ENCODE measurements at places on chromosomes 1 and 21.

GRCh38 chr21:21921410-21922232 is 923.4 kb downstream of the NCAM2 start:
- peak; percentile 27 for DNase-seq

DNA sequence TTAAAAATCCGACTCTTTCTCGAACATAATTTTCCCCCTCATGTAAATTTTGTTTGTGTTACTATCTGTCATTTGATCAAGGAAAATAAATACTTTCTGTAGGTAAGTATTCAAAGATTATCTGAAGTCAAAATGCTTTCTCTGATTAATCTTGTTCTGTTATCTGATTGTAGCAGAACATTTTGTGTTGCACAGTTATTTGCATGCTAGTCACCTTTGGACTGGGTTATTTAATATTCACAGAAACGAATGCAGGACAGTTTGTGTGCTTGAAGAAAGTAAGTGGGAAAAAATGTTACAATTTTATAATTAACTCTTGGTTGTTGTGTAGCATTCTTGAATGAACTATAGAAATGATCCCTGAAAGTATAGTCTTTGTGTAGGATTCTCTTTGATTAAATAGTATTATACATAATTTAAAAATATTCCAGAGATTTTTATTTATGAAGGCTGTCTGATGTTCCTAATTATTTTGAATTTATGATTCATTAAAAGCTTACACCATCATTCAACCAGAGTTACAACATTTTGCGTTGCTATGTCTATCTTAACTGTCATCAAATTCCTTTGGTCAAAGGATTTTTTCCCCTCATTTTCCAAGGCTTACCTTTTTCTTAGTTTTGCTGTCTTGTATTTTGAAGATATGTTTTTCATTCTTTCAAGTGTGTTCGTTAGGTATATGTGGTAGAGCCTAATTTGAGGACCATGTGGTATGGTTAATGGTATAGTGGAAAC is 176.6 kb downstream of the GIPC2 start:
- DNase-seq: no peak

DNA sequence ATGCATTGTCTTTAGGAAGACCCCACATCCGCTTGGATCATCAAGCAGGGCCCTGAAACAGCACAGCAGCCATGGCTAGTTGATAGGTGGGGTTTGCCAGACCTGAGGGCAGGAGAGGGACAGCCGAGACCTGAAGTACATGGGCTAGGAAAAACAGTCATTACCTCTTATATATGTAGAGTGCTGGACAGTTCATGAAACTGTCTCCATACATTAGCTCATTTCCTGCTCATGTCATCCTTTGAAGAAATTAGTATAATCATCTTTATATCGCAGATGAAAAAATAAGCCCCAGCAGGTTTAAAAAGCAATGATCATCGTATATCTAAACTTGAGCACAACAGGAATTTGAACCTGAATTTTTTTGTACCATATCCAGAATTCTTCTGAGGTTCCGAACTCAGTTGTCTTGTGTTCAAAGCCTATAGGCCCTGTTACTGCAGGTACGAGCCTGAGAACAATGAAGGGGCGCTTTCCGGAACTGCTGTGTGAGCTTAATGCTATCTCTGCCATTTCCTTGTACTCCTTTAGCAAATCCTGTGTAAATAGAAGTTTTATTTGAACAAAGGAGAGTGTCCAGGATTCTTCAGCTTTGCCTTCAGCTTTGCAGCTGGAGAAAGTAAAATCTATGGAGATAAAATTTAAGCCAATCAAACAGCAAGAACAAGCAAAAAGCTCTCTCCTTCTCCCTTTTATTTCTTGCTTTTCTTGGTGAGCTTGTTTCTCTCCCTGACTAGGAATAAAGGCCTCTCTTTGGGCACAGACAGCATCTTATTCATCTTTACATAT is 32.4 kb upstream of the DUSP10 start:
- no peak for DNase-seq

DNA sequence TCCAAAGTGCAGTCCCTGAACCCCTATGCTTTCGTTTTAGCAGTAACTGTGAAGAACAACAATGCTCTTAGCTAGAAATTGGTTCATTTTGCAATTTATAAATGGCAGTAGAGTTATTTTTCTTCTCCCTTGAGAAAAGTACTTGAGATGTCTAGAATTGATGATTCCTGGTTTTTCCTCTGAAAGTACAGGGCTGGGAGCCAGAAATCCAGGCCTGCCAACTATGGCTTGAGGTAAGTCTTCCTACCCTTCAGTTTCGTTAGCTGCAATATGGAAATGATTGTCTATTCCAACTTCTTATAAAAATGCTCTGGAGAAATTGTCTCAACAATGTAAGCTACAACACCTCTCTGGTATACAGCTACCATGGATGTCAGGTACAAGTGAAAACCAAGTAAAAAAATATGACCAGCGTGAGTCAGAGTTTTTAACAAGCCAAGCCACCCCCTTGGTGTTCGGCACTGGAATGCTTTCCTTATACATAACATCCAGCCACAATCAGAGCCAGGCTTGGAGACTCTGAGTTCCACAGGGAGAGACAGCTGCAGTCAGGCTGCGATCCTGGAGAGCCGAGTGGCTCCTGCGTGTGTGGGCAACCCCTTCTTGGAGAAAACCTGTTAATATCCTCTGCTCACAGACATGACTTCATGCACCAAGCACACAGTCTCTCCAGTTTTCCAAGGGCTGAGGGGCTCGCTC is 22.0 kb downstream of the TSPAN2 start:
- peak; percentile 81 for DNase-seq

DNA sequence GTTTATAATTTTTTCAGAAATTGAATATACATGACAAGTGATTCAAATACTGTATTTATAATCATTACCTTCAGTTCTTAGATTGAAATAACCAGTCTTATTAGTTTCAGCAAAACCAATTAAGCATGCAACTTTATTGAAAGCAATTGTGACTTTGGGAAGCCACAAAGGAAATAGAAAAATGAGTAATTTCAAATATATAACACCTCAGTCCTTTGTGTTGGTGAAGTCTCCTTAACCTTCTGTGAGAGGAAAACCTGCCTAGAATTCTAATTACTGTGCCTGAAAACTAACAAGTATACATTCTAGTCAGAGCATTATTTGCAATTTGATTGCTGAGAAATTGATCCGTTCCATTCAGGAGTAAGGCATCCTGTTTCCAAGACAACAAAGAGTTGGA is 95.8 kb downstream of the S1PR1 start:
- DNase-seq: no peak

GRCh38 chr1:3656450-3657095 is 4.3 kb downstream of the TP73 start:
- DNase-seq: no peak

DNA sequence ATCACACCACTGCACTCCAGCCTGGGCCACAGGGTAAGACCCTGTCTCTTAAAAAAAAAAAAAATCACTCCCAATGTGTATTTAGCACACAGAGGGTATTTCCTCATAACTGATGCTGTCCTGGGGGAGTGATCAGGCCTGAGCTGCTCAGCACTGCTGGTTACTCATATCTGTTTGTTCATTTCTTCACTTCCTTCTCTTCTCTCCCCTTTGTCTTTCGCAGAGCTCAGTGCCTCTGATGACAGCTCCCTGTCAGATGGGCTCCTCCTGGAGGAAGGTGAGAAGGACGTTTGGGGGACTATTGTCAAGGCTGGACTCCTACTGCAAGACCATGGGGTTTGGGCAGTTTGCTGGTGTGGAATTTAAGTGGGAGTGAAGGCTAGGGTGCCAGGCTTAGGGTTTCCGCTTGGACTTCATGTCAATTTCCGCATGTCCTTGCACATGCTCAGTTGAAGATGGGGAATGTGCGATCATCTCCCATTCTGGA is 13.0 kb downstream of the INAVA start:
- no peak for DNase-seq

- peak; percentile 78 for DNase-seq
Measured at GRCh38 chr1:10824821-10825540, 28.5 kb upstream of the CASZ1 start.

DNA sequence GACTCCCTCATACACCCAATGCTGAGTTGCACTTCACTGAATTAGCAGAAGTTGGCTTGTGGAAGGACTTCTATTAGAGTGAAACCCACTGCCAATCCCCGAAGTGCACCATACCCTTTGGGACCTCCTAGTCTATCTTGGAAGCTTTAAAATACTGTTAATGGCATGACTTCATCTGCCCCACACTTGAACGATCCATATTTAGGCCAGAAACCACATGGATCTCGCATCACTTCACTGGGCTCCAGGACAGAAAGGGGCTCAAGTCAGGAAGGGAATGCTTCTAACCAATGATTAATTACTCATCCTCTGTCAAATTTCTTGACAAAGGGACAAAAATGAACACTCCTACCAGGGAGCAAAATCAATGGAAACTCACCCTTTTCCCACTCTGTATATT is 69.1 kb downstream of the BCAR3 start:
- DNase-seq: no peak

DNA sequence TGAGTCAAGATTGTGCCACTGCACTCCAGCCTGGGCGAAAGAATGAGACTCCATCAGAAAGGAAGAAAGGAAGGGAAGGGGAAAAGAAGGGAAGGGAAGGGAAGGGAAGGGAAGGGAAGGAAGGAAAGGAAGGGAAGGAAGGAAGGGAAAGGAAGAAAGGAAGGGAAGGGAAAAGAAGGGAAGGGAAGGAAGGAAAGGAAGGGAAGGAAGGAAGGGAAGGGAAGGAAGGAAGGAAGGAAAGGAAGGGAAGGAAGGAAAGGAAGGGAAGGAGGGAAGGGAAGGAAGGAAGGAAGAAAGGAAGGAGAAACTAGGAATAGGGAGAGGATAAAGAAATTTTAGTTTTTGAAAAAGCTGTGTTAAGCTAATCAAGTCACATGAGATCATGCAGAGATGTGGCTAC is 33.4 kb upstream of the NID1 start:
- DNase-seq: no peak

DNA sequence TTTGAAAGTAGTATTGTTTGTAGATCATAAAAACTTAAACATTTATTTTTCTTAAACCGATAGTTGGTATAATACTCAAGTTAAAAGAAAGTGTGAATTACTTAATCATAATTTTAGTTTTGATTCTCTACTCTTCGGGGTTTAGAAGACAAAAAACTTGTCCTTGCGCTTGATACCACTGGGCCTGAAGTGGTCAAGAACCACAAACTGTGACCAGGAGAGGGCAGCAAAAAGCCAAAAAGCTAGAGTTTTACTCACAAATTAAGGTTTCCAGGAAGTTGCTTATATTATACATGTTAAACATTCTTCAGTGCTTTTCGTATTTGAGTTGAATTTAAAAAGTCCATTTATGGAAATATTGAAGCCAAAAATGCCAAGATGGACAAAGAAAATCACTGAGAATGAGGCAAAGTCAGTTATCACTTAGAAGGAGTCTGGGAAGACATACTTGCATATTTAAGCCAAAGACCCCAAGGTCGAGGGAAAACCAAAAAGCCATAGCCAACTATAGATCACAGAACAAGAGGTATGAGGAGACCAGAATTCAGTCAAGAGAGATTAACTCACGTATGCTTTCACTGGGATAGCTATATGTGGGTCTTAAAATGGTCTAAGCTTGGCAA is 34.2 kb downstream of the EFCAB7 start:
- peak; percentile 48 for DNase-seq

DNA sequence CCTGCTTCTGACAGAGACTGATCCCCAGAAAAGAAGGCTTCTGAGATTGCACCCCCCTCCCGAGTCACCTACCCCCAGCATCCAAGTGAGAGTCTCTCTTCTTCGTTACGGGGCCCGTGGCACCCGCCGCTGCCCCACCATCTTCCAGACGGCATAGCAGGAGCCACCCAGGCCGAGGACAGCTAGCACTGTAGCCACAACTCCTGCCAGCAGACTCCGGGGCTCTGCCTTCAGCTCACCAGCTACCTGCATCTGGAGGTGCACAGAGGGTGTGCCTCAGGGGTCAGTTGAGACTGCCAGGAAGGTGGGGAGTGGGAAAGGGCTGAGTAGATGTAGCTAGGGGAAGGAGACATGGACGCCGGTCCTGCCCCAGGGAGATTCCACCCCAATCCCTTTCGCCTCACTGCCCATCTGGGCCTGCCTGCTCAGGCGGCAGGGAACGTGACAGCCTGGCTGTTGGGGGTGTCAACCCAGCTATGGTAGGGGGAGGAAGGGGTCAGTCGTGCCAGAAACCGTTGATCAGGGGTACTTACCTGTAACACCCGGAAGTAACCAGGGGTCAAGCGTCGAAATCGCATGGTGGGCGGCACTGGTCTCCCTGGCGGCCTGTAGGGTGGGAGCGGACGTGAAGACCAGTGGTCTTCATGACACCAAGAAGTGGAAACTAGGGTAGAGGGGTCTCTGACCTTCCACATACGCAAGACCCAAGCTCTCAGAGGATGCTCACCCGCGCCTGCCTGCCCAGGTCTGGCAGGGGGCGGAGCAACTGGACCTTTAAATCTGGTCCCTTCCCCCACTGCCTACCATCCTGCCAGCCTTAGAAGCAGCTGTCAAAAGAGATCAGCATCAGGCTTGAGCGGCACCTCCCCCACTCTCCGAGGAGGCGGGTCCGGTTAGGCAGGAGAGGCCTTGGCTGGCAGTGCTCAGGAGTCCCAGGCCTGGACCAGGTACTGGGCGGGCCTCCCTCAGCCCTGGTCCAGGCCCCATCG is at the start of gene ZNF593OS:
TSS of gene ZNF593OS (minus strand) at position 749 of the 989 bp plus-strand sequence. CDS start at position 578, 171 bp downstream.
- DNase-seq: no peak

DNA sequence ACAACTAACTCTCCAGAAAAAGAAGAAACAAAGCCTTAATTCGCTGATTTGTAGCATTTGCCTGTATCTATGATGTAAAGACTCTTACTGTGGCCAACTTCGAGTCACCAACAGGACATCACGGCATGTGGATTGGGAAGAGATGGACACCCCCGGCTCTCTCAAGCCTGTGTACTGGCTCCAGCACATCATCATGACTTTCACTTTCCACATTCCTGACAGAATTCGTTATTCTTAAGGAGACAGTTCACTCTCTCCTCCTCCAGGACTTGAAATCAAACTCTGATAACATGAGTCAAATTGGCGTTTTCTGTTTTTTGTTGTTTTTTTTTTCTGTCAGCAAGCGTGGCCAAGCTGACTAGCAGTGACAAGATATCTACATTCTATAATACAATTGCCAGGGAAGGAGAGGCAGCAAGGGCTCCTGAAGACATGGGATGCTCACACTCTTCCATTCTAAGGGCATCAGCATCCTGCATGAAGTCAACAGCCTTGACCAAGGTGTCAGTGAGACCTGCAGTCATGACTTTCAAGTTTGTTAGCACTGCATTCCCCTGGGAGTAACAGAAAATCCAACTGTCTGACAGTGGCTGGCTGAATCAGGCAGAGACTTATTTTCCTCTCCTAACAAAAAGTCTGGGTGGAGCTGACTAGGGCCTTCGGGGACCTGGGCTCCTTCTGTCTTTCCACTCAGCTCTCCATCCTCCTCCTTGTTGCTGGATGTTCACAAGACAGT is 13.3 kb upstream of the TRAF3IP3 start:
- DNase-seq: peak; percentile 57

- DNase-seq: peak; percentile 71
Measured at GRCh38 chr1:159854116-159854692, 8.3 kb downstream of the VSIG8 start.

DNA sequence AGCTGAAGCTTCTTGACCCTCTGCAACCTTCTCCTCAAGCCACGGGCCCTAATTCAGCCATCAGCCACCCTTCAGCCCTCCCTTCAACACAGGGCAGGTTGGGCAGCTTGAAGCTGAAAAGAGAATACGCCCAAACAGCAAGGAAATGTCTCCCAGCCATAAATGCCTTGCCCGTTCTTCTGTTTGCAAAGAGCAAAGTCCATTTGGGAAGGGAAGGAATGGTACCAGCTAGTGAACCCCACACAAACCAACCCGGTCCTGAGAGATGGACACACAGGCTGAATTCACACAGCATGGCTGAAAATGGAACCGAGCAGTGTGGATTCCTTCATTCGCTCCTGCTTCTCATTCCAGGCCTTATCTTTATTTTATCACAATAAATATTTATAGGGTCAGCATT is 11.5 kb downstream of the PLEKHA6 start:
- DNase-seq: no peak

GRCh38 chr1:150118716-150119115 is 31.0 kb upstream of the PLEKHO1 start:
- DNase-seq: no peak
